Effector memory CD8-positive, alpha-beta T cell (primary cell): ENCODE measurements at places on chromosomes 12 and 14.

GRCh38 chr12:127489061-127489460 is 777.9 kb upstream of the TMEM132C start:
- DNase-seq: no peak

- no peak for DNase-seq
These were observed 37.0 kb downstream of the KCNC2 start for GRCh38 chr12:75172611-75173010.

- DNase-seq: peak; percentile 34
These were observed 8.4 kb downstream of the PAPLN start for GRCh38 chr14:73245480-73246325.

GRCh38 chr12:80894179-80894578 is 43.6 kb downstream of the LIN7A start:
- no peak for DNase-seq

- DNase-seq: no peak
These were observed 163.9 kb downstream of the MED13L start for GRCh38 chr12:116113398-116114130.

GRCh38 chr14:22484632-22485031 is 104.4 kb downstream of the DAD1 start:
- DNase-seq: no peak

GRCh38 chr14:102591372-102591943 is 991 bp upstream of the RCOR1 start:
- no peak for DNase-seq
